ENCODE measurements at places on chromosomes 6 and 20.
A peak's percentile ranks its signal among the peaks of the same experiment; 100 is the strongest.

DNA sequence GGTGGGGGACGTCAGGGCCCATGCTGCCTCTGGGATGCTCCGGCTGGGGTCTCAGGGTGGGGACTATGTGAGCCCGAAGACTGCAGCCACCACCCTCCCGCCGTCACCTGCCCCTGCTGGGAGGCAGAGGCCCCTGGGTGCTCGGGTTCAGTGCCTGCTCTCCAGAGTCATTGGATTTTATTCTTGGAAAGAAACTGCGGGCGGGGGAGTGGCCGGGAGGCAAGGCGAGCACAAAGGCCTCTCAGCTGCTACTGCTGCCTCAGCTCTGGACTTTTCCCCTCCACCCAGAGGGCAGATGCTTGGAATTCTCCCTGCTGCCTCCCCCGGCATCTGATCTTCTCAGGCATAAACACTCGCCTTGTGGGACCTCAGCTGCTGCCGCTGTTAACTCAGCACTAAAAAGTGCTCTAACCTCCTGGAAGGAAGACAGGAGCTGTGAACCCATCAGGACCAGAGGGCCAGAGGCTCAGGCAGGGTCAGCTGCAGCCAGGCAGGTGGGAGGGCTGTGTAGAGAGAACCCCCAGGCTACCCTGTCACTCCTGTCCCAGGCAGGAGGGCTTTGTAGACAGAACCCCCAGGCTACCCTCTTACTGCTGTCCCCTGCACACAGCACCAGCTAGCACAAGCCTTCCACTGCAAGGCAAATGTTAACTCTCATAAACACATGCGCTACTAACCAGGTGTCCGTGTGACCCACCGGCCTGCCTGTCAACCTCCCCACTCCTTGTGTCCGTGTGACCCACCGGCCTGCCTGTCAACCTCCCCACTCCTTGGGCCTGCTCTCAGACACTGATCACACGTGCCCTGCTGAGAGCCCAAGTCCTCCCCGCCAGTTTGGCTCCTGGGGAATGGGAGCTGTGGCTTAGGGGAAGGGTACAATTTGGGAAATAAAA lies 9.4 kb upstream of the FRMD1 start:
- DNase-seq: no peak

- DNase-seq: no peak
These were observed 2.7 kb downstream of the AKAP12 start for GRCh38 chr6:151242420-151242861.

GRCh38 chr6:53673162-53673727 lies 7.7 kb upstream of the KLHL31 start:
- DNase-seq: no peak

DNA sequence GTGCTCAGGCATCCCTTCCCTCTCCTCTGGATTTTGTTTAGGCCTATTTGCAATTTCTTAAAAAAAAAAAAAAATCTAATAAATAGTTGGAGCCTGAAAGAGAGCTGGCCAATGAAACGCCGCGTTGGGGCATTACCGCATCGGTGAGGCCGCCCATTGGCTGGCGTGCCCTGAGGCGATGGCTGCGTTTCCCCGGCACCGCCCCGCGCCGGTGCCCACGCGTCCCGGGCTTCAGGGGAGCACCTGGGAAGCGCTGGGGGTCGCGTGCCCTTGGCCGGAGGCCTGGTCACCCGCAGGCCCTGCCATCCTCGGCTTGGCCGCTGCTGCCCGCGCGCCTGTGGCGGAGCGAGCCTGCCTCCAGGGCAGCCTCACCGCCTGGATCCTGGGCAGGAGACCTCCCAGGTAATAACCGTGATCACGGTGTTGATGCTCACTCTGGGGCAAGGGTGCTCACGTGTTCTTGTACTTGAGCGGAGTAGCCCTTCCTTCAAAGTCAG lies 155.4 kb downstream of the NRN1 start:
- peak; percentile 60 for DNase-seq

DNA sequence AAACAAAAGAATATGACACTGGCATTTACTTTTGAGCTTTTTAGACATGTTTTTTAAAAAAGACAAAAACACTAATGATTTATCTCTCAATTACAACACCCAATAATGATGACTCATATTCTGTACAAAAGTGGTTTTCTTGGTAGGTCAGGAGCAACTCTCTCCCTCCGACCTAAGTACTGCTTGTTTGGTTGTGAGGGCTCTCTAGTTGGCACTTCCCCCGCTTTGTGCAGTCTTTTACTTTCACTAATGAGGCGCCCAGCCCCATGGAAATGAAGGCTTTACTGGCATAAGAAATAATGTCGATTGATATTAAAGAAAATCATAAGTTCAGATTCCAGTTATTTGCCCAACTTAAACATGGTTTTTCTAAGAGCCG lies 1.3 kb downstream of the KPNA5 start:
- DNase-seq: peak; percentile 10

DNA sequence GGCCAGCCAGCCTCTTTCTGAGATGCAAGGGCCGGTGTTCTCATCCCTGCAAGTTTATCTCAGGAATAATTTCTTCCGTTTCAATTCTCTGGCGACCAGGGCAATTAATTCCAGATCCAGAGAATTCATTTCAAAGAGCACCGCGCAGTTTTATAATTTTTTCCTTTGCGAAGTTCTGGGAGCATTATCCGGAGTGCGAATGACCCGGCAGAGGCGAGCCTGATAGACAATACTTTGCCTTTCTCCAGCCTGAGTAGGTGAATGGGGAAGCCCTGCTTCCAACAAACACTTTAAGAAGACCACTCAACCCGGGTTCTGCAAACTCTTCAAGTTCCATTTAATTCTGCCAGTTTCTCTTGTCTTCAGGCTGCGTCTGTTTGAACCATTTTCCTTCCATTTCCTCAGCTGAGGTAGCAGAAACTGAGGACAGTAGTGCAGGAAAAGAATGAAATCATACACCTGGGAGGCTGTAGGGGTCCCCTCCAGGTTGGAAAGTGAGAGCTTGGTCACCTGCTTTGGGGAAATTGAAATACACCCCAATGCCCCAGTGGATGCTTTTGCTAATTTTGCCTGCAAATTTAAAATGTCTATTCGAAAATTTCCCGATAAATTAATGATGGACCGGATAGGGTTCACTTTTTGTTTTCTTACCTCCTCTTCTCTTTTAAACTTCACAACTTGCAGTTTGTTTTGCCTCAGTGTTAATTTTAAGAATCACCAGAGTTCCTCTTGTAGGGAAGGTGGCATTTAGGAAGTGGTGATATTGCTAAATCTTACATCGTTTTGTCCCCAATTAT lies 1.1 kb downstream of the VGLL2 start:
- DNase-seq: no peak

- DNase-seq: no peak
These were observed 122.2 kb upstream of the MARCKS start for GRCh38 chr6:113734982-113735381.

GRCh38 chr20:23144856-23145255 lies 58.7 kb upstream of the CD93 start:
- no peak for DNase-seq

DNA sequence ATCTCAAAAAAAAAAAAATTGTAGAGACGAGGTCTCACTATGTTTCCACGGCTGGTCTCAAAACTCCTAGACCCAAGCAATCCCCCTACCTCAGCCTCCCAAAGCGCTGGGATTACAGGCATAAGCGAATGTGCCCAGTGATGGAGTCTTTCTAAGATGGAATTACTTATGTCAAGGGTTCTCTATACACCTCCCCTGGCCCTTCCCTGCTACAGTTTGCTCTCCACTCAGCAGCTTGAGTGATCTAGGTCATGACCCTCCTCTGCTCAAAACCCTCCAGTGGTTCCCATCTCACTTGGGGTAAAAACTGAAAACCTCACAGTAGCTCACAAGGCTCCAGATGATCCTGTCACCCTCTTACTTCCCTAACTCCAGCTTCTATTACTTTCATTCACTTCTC lies 1.8 kb upstream of the DNPH1 start:
- DNase-seq: no peak

DNA sequence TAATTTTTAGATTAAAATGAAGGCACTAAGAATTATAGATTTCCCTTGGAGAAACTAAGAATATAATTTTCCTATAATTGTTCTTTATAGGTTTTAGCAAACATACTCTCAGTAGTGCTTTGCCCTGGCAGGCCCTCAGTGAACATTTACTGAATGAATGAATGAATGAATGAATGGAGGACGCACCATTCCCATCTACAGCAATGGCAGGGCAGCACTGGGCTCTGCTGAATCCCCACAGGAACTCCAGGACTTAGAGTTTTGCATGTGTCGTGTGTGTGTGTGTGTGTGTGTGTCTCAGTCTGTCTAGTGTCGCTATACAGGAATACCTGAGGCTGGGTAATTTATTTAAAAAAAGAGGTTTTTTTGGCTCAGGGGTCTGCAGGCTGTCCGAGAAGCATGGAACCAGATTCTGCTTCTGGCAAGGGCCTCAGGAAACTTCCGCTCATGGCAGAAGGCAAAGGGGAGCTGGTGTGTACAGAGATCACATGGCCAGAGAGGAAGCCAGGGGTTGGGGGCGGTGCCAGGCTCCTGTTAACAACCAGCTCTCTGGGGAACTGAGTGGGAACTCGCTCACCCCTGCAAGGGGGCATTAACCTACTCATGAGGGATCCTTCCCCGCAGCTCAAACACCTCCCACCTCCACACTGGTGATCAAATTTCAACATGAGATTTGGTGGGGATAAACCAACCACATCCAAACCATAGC lies 20.1 kb downstream of the RNASET2 start:
- DNase-seq: no peak

- no peak for DNase-seq
These were observed 139.4 kb downstream of the UST start for GRCh38 chr6:148885925-148886845.

All from effector memory CD4-positive, alpha-beta T cell (primary cell).